Activated T-helper 1 cell treated with anti-CD3 and anti-CD28 coated beads, Interleukin-12 subunit alpha, Interleukin-12 subunit beta, Interleukin-2, Interleukin-4 antibody, amounts not matched to agents 30 ng/mL and 10 ng/mL and 1 ng/mL, durations not matched to agents 14 hours and 24 hours and 36 hours (primary cell): ENCODE measurements at places on chromosomes 12 and 14. TPM values are rescaled to one million over a fixed set of nuclear protein-coding genes. Genes with fewer than 3 reads are reported as not detected.

GRCh38 chr14:69921052-69921451, 41.8 kb downstream of the SMOC1 start:
- H3K4me1 ChIP-seq = no peaks in the 10 kb centered on the region
- no peak for DNase-seq
- H3K36me3 ChIP-seq = no peaks in the 10 kb centered on the region
- H3K4me3 ChIP-seq = no peak overlapping the region

DNA sequence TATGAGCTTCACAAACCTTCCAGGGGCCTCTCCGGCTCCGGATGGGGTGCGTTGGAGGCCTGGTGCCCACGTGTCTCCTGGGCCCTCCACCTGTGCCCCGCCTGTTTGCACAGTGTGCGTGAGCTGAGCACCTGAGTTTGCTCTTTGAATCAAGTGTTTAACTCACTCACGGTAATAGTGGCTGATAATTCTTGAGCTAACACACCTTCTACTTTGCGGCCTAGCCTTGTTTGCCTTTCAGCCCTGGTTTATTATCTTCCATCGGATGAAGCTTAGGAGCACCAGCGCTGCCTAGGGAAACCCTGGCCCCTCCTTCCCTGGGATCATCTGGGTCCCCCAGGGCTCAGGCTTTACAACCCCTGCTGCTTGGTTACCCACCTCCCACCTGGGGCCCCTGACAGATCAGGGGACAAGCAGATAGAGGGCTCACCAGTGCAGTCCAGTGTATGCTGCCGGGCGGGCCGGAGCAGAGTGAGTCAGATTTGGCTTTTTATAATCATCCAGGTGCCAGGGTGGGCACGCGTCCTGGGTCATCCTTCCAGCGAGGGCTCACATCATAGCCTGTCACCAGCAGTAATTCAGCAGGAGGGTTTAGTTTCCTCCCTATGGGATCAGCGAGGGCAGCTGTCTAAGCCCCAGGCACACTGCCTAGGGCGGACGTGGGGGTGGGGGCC, 62.8 kb upstream of the RFLNA start:
- H3K4me1 ChIP-seq = no peaks in the 10 kb centered on the region
- H3K4me3 ChIP-seq = no peak overlapping the region
- no peaks in the 10 kb centered on the region for H3K27me3 ChIP-seq

DNA sequence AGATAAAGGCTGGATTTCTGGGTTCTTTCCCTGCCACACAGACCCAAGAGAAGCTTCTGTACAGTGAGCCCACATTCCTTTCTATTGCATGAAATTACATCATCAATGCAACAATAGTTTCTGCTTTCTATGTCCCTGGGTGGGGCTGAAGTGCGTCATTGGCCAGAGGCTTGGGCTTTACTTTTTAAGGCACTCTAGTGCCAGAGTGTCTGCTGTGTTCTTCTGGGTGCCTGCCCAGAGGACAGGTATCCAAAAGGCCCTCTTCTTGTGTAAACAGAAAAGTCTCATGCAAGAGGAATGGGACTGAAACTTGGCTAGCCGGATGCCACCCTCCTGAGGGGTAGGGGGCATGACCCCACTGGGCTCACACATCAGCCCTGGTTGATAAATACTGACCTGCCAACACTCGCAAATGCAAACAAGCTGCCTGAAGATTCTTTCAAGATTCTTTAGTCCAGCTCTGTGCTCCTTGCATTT, 5.9 kb downstream of the KRT86 start:
- no peak for DNase-seq
- H3K4me1 ChIP-seq = peaks cover 19% of the 10 kb centered on the region
- no peak overlapping the region for H3K27ac ChIP-seq
- peaks cover 20% of the 10 kb centered on the region for H3K27me3 ChIP-seq
- peaks cover 2% of the 10 kb centered on the region for H3K36me3 ChIP-seq

- peaks cover 3% of the 10 kb centered on the region for H3K36me3 ChIP-seq
- no peaks in the 10 kb centered on the region for H3K4me1 ChIP-seq
- no peaks in the 10 kb centered on the region for H3K27me3 ChIP-seq
- no peak overlapping the region for H3K4me3 ChIP-seq
These were observed 121.2 kb downstream of the GPR135 start for GRCh38 chr14:59344016-59344415.

GRCh38 chr14:71005076-71005475, 97.8 kb downstream of the PCNX1 start:
- DNase-seq = no peak
- H3K27ac ChIP-seq = peak overlapping the region; percentile 40
- H3K4me3 ChIP-seq = no peak overlapping the region
- peaks cover 22% of the 10 kb centered on the region for H3K4me1 ChIP-seq
- H3K36me3 ChIP-seq = peaks cover 20% of the 10 kb centered on the region

- no peak overlapping the region for H3K27ac ChIP-seq
- no peak for DNase-seq
- no peaks in the 10 kb centered on the region for H3K27me3 ChIP-seq
- H3K4me1 ChIP-seq = no peaks in the 10 kb centered on the region
- no peaks in the 10 kb centered on the region for H3K36me3 ChIP-seq
These were observed 23.0 kb upstream of the KCNJ8 start for GRCh38 chr12:21797539-21797938.

DNA sequence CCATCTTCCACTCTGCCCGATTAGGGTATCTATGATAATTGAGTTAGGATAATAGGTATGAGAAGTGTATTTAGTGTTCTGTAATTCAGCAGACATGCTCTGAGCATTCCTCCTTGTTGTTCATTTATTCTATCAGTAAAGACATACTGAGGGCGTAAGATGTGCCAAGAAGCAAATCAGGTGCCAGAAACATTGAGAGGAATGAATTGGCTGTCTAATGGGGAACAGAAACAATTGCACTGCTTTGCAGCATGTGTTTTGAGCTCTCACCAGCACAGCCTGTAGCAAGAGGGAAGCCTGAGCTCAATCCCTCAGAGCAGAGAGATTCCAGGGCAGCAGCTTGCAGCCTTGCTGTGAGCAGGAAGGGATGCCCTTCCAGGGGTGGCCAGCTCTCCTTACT, 589.3 kb downstream of the BCL11B start:
- DNase-seq = no peak
- H3K4me3 ChIP-seq = no peak overlapping the region
- no peaks in the 10 kb centered on the region for H3K36me3 ChIP-seq
- H3K27ac ChIP-seq = no peak overlapping the region
- H3K4me1 ChIP-seq = no peaks in the 10 kb centered on the region

DNA sequence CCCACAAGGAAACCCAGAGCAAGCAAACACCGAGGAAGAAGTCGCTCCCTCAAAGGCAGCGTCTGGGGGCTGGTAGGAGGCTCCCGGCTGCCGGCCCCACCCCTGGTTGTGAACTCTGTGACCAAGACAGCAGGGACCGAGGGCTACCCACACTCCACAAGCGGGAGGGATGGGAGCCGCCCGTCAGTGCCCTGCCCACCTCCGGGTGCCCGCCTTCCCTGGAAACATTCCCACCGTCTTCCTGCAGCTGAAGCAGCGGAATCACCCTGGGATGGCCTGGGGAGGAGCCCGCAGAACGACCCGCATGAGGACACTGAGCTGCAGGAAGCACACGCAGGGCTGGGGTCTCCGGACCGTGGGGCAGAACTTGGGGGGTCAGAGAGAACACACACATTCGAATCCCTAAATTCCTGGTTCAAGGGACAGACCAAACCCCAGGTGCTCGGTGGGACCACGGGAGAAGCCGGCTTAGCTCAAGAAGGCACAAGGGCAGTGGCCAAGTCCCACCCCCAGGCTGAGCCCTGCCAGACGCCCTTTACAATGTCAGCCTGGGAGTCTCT, 33.5 kb upstream of the C14orf180 start:
- no peak overlapping the region for H3K4me3 ChIP-seq
- no peak for DNase-seq
- H3K4me1 ChIP-seq = no peaks in the 10 kb centered on the region

DNA sequence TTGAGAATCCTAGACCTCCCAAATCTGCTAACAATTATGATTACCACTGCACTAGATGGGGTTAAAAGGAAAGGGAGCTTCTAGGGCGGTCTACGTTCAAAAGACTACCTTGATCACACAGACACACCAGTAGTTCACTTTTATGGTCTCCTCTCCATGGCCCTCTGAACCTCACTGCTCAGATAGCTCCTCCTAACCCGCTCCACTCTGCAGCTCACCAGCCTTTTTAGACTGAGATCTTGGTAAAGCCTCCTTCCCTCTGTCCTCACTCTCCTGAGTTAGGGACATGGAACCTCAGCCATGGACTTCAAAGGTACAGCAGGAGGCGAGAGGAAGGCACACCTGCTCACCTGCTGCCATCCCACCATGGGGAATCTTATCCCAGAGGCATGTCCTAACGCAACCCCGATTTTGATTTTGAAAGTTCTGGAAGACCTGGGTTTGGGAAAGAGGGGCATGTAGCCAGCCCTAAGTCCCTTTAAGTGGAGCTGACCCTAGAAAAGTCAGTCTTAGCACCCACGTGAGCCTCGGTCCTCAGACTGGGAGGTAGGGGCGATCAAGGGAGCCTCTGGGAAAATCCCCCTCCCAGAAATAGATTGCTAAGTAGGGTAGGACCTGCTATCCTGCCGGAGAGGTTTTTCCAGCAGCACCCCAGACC, 1.3 kb downstream of the ZNF219 start:
- peaks cover 19% of the 10 kb centered on the region for H3K27me3 ChIP-seq
- H3K36me3 ChIP-seq = peaks cover 2% of the 10 kb centered on the region
- peak overlapping the region; percentile 63 for H3K27ac ChIP-seq
- peaks cover 40% of the 10 kb centered on the region for H3K4me1 ChIP-seq
- H3K4me3 ChIP-seq = peak overlapping the region; percentile 85

DNA sequence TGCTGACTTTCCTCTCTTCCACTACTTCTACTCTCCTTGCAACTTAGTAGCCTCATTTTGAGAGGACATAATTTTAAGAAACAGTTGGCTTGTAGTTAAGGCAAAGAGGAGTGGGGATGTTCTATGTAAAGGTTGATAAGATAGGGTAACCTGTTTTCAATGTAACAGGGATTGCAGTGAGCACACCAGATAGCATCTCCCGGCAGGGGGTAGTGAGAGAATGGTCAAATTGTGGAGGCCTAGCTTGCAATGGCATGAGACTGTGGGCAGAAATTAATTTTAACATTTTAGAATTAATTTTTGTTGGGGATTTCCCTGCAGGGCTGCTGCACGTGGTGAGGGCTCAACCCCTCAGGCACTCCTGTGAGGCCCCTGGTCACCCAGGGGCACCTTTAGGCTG, 41.4 kb downstream of the KLRG1 start:
- H3K4me3 ChIP-seq = no peak overlapping the region
- H3K36me3 ChIP-seq = no peaks in the 10 kb centered on the region
- H3K27me3 ChIP-seq = peaks cover 4% of the 10 kb centered on the region
- H3K27ac ChIP-seq = no peak overlapping the region
- no peak for DNase-seq
- peaks cover 9% of the 10 kb centered on the region for H3K4me1 ChIP-seq

GRCh38 chr14:61752626-61753025, 9.6 kb upstream of the SNAPC1 start:
- peaks cover 42% of the 10 kb centered on the region for H3K36me3 ChIP-seq
- DNase-seq = no peak
- peak overlapping the region; percentile 4 for H3K27ac ChIP-seq
- no peak overlapping the region for H3K4me3 ChIP-seq

DNA sequence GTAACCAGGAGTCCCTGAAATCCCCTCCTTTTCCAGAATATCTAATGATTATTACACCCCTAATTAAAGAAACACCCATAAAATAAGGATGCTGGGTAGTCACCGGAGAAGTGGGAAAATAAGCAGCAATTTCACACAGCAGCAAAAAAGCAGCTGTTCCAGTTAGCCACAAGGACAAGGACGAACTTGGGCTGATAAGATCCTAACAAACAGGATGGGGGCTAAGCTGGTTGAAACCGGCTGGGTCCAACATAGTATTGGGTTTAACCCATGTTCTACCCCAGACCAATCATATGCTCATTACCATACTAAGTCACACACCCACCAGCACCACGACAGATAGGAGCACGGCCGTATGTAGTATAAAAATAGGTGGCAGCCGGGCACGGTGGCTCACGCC, 100.7 kb downstream of the RPL10L start:
- H3K27ac ChIP-seq = no peak overlapping the region
- no peaks in the 10 kb centered on the region for H3K4me1 ChIP-seq
- no peak for DNase-seq
- H3K4me3 ChIP-seq = no peak overlapping the region
- H3K36me3 ChIP-seq = no peaks in the 10 kb centered on the region
- no peaks in the 10 kb centered on the region for H3K27me3 ChIP-seq

- H3K27me3 ChIP-seq = peaks cover 21% of the 10 kb centered on the region
- no peak overlapping the region for H3K27ac ChIP-seq
- no peaks in the 10 kb centered on the region for H3K4me1 ChIP-seq
These were observed 6.0 kb upstream of the KRT71 start for GRCh38 chr12:52558781-52559445.

DHRS2 gene
- 1.6 and 3.0 TPM in 2 replicates for total RNA-seq

TMEM52B gene
- not detected in 2 replicates for total RNA-seq

KLRF1 gene
- not detected in 2 replicates for total RNA-seq

MUCL1 gene
- total RNA-seq = not detected in 2 replicates

NPC2 gene
- 8.2 and 8.6 TPM in 2 replicates for total RNA-seq

CCDC177 gene
- total RNA-seq = 0.08 TPM in 1 of 2 replicates, not detected in the other

NTS gene
- not detected in 2 replicates for total RNA-seq

GPR68 gene
- total RNA-seq = 4.5 and 5.4 TPM in 2 replicates

OVCH1 gene
- total RNA-seq = not detected in 2 replicates

NABP2 gene
- 97.5 and 102 TPM in 2 replicates for total RNA-seq
